ENCODE measurements at places on chromosomes 5 and 9.

GRCh38 chr5:159440968-159441367 is 110.7 kb upstream of the IL12B start:
- DNase-seq: no peak

- no peak for DNase-seq
Measured at GRCh38 chr5:103450333-103451061, 112.1 kb downstream of the NUDT12 start.

- no peak for DNase-seq
Measured at GRCh38 chr5:3741374-3741770, 145.7 kb downstream of the IRX1 start.

GRCh38 chr5:135951807-135952206 is 3.0 kb downstream of the LECT2 start:
- DNase-seq: no peak

GRCh38 chr5:155850370-155850769 is 476.6 kb upstream of the SGCD start:
- no peak for DNase-seq

- no peak for DNase-seq
Measured at GRCh38 chr5:151684690-151685361, 1.9 kb downstream of the SPARC start.

- DNase-seq: no peak
Measured at GRCh38 chr5:133324926-133325325, 273.1 kb downstream of the HSPA4 start.

DNA sequence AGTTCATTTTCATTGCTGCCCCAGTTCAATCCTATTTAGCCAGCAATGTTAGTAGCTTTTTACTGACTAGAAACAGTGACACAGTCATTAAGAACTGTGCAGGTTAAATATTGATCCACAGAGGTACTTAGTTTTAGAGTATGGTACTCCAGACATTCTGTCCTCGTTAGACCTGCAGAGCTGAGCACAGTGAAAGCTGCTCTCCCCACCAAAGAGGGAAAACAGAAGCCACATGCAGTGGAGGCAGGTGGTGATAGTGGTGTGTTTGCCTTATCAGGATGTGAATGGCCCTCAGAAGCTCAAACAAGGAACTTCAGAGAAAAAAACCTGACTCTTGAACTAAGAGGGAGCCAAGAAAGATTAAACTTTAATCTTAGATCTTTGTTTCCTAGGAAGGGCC is 75.5 kb downstream of the UNC13B start:
- DNase-seq: no peak

GRCh38 chr9:36905101-36906066 is 128.7 kb downstream of the PAX5 start:
- DNase-seq: no peak

- DNase-seq: no peak
Measured at GRCh38 chr9:22084336-22085035, 75.4 kb upstream of the CDKN2B start.

- DNase-seq: no peak
Measured at GRCh38 chr5:87539839-87540238, 127.1 kb upstream of the CCNH start.

DNA sequence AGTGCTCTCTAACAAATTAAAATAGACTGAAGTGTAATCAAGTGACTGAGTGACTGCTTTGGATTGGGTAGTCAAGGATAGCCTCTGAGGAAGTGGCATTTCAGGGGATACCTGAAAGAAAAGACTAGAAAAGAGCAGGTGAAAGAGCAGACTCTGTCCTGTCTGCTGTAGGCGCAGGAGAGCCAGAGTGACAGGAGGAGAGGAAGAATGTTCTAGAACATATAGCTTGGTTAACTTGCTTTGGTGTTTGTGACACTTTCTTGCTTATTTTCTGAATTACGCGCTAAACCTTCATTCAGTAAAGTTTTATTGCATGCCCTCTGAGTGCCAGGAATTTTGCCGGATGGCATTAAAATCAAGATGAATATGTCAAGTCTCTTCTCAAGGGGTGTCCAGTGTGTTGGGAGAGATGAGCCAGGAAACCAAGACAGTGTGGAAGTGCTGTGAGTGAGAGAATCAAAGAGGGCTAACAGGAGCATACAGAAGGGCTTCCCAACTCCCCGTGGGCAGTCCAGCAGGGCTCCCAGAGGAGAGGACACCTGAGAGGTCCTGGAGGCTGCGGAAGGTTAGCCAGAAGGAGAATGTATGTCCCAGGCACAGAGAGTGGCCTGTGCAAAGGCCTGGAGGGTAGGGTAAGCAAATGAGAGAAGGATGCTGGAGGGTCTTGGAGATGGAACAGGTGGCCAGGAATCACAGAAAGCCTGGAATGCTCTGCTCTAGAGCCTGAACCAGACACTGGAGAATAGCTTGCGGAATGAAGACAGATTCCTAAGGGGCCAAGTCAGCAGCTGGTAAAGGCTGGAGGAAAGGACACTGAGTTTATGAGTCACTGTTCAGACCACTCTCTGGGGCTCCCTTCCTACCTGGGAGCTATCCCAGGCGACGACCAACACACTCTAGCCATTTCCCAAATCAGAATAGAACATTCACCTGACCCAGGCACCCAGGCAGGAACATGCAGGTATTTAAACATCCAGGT is 59.3 kb downstream of the SLC22A5 start:
- DNase-seq: no peak

- DNase-seq: no peak
Measured at GRCh38 chr5:64659289-64659688, 31.0 kb upstream of the SHISAL2B start.

DNA sequence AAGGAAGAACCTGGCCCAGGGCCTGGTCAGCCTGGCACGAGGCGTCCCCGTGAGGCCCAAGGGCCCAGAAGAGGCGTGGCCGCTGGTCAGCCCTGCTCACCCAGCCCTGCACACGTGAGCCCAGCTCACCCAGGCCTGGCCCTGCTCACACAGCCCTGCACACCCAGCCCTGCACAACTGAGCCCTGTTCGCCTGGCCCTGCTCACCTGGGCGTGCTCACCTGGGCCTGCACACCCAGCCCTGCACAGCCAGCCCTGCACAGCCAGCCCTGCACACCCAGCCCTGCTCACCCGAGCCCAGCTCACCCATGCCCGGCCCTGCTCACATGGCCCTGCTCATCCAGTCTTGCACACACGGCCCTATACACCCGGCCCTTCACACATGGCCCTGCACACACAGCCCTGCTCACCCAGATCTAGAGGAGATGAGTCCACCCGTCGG is 2.1 kb downstream of the ZDHHC11 start:
- DNase-seq: no peak

GRCh38 chr5:32190095-32190494 is 16.0 kb upstream of the GOLPH3 start:
- DNase-seq: no peak

GRCh38 chr5:81202655-81203054 is 30.5 kb upstream of the CKMT2 start:
- no peak for DNase-seq

DNA sequence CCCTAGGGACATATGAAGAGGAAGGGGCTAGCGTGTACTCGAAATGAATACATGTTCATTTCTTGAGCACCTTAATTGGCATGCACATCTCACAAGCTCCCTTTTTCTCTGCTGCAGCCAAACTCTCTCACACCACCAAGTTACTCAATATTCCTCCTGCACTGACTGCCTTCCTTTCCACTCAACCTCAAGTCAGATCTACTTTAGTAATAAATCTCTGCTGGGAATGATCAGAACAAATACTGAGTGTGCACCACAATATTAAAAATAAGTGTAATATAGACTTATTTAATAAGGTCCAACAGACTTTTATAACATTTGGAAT is 995.8 kb upstream of the WWC1 start:
- DNase-seq: no peak

DNA sequence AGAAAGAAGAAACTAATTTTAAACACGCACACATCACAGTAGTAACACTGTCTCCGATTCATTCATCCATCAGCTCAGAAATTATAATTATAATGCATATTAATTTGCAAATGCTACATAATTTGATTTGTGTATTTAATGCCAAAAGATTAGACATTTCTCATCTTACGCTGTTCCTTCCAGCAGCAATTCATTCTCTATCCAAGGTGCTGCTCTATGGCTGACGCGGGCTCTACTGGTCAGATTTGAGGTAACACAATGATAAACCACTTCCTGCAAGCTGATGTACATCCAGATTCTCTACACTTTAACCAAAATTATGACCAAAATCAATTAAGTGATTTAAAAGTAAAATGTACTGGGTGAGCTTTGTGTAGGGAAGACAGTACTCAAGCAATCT is 77.9 kb upstream of the ICE1 start:
- no peak for DNase-seq

- DNase-seq: no peak
Measured at GRCh38 chr5:141747152-141748141, 65.4 kb upstream of the ARAP3 start.

DNA sequence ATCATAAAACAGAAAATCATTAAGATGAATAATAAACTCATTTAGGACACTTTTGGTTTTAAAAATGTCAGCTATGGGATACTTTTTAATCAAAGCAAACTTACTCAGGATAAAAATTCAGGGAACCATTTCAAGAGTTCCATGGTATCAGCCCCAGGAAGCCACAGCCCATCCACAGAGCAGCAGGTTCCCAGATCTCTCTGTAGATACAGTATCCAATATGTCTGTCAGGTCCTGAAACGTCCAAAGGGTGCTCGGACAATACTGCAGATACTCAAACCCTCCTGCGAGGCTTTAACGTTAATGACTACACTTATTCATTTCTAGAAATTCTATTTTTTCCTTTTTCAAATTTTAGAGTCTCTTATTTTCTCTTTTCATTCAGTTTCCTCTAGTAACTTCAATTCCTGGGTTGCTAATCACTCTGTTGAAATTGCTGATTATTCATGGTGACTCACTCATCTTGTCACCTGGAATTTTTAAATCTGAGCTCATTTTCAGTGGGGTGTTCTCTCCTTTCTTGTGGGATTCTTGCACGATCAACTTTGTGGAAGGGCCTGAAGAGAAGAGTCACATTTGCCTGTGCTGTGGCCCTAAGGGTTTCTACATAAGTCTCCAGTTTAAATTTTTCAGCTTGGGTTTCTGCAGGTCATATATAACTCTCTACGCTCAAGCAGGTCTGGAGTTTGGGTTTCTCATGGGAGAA is 435.8 kb downstream of the CTNND2 start:
- no peak for DNase-seq

- DNase-seq: peak; percentile 25
Measured at GRCh38 chr5:33934176-33934575, 2.0 kb upstream of the RXFP3 start.

- no peak for DNase-seq
Measured at GRCh38 chr9:3787628-3788027, 261.8 kb upstream of the RFX3 start.

DNA sequence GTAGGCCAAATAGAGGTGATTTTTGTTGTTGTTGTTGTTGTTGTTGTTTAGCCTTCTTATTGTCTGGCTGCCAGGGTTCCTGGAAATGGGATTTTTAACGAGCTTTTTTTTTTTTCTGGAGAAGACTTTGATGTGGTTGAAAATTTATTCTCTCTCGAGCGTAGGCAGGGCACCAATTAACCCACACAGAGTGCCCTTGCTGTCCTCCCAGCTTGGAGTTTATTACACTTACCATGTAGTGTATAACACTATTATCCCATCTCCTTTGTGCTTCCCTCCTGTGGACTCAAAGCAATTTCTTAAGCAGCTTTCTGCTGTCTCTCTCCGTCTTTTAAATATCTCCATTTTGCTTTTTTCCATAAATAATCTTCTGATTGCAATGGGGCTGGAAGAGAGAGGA is 57.4 kb downstream of the OR2K2 start:
- no peak for DNase-seq

GRCh38 chr9:123998970-123999621 is 12.5 kb upstream of the LHX2 start:
- DNase-seq: no peak

GRCh38 chr5:138032028-138032571 is 779 bp downstream of the FAM13B start:
- peak; percentile 82 for DNase-seq

DNA sequence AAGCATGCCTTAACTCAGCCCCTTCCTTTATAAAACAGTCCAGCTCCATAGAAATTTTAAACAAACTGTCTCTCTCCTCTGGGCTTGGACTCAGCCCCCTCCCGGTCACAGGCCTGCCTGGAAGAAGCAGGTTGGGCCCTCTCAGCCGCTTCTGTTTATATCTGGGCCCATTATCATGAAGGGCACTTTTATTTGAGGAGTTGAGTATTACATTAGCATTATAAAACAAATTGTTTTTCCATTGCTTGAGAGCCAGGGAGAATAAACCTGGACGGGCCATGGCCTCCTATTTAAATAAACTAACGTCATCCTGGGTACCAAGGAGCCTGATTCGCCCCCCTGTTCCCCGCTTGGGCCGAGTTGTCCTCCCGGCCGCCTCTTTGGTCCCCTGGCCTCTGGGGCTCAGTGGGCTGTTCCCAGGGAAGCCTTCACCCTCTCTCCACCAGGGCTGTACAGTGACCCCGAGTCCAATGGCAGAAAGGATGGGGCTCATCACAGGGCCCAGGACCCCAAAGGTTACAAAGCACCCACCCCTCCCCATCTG is 13.2 kb downstream of the IRX2 start:
- no peak for DNase-seq

DNA sequence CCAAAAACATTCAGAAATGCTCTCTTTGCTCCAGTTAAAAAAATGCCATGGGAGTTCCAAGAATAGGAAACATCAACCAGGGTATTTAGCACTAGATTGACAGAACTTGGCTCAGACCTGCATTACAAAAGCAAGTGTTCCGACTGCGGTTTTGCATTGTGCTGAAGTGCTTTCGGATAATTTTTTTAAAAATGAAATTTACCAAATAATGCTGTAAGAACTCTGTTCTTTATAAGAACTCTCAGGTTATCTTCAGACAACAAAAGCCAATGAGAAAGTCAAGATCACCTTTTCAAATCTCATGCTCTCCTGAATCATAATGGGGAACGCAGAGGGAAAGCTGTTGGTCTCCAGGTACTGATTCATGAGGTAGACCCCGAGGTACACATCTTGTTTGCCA is 483 bp upstream of the PLPP6 start:
- DNase-seq: no peak

- peak; percentile 7 for DNase-seq
Measured at GRCh38 chr5:53089481-53089991, 20.0 kb downstream of the MOCS2 start.

GRCh38 chr5:137753691-137754187 is 424 bp downstream of the HNRNPA0 start:
- DNase-seq: no peak

GRCh38 chr5:155761502-155761901 is 565.5 kb upstream of the SGCD start:
- no peak for DNase-seq

DNA sequence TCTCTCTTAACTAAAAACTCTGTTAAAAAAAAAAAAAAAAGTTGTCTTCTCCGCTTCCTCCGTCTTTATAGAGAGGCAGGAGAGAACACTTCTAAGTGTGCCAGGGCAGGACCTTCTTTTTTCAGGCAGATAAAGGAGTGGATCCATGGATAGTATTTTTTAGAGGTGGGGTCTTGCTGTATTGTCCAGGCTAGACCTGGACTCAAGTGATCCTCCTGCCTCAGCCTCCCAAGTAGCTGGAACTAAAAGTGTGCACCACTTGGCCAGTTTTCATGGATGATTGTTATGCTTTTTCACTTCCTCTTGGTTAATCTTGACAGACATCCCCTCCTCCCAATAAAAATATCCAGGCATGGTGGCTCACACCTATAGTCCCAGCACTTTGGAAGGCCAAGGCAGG is 20.0 kb upstream of the GNE start:
- no peak for DNase-seq

All from GM12878 (cell line).